ENCODE measurements at places on chromosomes 11 and 22. TPM values are rescaled to one million over a fixed set of nuclear protein-coding genes. Genes with fewer than 3 reads are reported as not detected.

Gene MAP6
- under 0.01 TPM for total RNA-seq

Gene TYR
- total RNA-seq = not detected

Gene FDXACB1
- total RNA-seq = 3.2 TPM

Gene LDLRAD3
- total RNA-seq = 2.2 TPM

Gene SHANK2
- 0.27 TPM for total RNA-seq

Gene OR52N4
- total RNA-seq = 1.3 TPM

Gene MS4A12
- total RNA-seq = not detected

Gene RTN4R
- 8.9 TPM for total RNA-seq

Gene CADM1
- total RNA-seq = under 0.01 TPM

DNA sequence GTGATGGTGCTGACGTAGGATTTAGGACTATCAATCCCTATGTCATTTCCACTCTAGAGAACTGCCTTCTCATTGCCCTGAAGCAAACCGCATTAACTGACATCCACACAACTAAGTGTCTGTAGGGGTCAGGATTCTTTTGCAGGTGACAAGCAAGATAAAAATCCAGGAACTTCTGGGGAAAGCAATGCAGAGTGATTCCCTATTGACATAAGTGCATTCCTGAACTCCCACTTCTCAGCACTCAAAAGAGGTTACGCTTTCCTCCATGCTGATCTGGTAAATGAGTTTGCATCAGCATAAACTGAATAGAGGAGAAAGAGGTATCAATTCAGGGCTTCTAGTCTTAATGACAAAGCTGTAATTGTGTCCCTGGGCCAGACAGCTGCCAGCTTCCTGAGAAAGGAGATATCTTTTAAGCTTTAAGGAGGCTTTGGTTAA, 224.6 kb upstream of the ISX start:
- DNase-seq = no peak

GRCh38 chr11:65404638-65405339, 17.8 kb upstream of the NEAT1 start:
- no peak for DNase-seq

DNA sequence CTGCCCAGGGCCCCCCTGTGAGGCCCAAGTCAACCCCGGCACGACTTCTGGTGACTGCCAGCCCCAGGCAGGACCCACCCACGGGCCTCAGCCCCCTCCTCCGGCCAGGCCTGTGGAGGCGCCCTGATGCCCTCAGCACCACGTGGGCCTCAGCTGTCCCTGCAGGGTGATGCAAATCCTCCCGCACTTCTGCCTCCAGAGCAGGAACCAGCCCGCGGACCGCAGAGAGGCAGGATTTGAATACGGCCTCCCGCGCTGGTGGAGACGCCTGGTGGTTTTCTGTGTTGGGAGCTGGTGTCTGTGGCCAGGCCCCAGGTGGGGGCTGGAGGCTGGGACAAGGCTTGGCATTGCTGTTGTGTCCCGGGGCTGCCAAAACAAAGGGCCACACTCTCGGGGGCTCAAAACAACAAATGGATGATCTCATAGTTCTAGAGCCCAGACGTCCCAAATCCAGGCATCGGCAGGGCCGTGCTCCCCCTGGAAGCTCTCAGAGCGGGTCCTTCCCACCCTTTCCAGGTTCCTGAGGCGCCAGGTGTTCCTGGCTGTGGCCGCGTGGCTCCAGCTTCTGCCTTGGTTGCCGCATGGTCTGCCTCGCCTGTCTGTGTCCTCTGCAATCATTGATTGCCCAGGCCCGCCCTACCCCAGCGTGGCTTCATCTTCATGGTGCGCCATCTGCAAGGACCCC, 19.4 kb downstream of the TRPM5 start:
- DNase-seq = no peak

DNA sequence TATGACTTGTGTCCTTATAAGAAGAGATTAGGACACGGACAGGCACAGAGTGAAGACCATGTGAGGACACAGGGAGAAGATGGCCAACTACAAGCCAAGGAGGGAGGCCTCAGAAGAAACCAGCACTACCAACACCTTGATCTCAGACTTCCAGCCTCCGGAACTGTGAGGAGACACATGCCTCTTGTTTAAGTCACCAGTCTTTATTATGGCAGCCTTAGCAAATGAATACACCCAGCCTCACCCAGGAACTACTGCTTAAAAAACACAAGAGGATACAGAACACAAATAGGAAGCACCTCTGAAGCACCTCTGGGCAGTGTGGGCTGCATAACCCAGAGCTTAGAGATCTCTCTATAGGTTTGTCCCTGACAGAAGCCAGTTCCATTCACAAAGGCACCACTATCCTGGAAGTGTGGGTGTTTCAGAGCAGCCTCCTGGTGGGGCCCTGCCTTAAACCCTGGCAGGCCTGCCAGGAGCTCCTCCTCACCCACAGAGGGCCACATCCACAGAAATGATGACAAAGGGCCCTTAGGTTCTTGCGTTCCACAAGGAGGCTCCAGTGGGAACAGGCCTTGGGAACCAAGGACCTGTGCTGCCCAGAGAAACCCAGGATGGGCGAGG, 58.8 kb downstream of the CHRDL2 start:
- DNase-seq = no peak

DNA sequence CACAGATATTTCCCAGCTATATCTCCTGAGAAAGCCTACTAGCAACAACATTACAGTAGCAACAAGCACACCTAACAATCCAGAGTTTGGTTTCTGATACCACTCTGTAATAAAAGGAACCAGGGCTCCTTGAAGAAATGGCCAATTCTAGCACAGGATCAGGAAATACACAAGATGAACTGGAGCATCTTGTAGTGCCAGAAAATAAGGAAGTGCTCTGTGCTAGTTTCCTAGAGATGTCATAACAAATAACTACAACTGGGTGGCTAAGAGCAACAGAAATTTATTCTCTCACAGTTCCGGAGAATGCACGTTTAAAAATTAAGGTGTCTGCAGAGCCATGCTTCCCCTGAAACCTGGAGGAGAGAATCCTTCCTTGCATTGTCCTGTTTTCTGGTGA, 217.8 kb downstream of the KIRREL3 start:
- DNase-seq = peak; percentile 36

- no peak for DNase-seq
These were observed 86.9 kb upstream of the ANO3 start for GRCh38 chr11:26245046-26245445.

DNA sequence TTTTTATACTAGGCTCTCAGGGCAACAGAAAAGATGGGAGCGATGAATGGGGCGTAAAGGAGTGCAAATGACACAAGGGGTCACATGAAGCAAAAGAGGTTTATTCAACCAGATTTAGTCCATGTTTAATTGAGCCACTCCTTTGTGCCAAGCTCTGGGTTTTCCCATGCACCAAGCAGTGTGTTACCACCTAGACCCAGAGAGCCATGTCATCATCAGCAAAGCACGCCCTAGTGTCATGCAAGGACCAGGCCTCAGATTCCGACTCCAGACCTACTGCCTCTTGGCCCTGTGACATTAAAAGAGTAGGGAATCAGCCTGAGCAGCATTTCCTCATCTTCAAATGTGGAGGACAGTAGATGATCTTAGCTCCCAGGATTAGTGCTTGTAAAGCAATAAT, 1.1 kb upstream of the IGLL5 start:
- no peak for DNase-seq

GRCh38 chr11:83583757-83584366, 297.7 kb upstream of the CCDC90B start:
- DNase-seq = no peak
